ENCODE measurements at places on chromosomes 6 and 20.

DNA sequence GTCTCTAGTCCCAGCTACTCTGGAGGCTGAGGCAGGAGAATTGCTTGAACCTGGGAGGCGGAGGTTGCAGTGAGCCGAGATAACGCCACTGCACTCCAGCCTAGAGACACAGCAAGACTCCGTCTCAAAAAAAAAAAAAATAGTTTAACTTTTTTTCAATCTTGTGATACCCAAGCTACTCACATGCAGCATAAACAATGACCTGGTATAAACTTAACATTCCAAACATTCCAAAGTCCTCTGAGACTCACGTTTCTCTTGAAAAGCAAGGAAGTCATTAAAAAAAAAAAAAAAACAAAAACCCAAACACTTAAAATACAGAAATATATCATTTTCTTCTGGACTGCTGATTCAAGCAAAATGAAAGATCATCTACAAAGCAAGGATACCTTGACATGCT lies 14.3 kb downstream of the CRNKL1 start:
- no peak for DNase-seq

GRCh38 chr6:169035385-169036240 lies 218.0 kb downstream of the THBS2 start:
- DNase-seq, result no peak

GRCh38 chr6:63910863-63911551 lies 275.4 kb downstream of the PHF3 start:
- no peak for DNase-seq

DNA sequence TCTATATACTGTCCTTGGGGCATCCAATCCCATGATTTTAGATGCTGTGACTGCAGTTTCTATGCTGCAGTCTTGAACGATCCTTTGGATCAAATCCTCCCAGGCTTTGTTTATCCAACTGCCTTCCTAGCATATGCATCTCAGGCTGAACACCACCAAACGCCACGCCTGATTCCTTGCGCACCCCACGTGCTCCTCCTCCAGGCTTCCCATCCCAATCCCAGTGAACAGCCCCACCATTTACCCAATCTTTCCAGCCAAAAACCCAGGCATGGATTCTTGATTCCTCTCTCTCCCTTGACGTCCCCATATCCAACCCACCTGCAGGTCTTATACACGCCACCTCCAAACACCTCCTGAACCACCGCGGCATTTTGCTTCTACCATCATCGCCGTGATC lies 7.8 kb downstream of the PDE10A start:
- no peak for DNase-seq

DNA sequence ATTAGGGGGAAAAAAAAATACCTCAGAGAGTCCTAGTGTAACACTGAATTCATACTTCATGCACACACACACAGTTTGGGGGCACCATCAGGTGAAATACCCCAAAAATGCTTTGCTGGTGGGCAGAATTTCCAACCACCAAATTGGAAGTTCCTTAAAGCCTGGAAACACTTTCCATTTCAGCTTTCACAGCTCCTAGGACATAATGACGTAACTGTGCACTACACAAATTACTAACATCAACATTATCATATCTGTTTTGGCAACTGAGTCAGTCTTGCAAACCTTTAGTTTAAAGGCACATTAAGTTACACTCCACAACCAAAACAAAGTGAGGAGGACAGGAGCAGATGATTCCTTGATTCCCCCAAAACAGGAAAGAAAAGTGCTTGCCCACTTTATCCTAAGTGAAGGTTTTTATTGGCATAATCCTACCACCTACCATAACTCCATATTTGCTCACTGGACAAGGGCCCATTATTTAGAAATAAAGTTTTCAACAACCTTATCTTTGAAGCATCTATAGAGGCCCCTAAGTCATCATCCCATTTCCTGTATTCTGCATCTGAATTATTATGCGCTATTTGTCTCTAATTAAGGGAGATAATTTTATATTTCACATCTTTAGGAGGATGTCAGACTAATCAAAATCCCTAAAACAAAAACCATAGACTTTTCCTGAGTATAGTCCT lies 3.4 kb downstream of the MBOAT1 start:
- DNase-seq, result no peak

GRCh38 chr6:87661016-87661415 lies 41.0 kb downstream of the AKIRIN2 start:
- no peak for DNase-seq

GRCh38 chr6:35725721-35726438 lies 11.0 kb upstream of the ARMC12 start:
- no peak for DNase-seq

DNA sequence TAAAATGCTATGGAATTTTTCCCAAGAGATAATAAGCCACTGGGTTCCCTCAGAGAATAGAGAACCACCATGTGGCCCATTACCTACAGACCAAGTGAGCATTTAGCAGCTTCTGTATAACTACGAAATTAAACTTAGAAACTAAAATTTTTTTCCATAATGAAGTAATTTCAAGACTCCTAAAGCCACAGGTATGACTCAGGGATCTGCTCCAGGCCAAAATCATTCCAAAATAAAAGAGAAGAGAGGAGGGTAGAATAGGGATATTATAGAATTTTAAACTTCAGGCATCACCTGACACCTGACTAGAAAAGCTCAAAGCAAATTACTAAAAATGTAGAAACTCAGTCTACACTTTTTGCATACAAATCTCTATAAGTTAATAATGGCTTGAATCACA lies 108.9 kb upstream of the DST start:
- no peak for DNase-seq

Data from stimulated activated CD4-positive, alpha-beta T cell treated with anti-CD3 and anti-CD28 coated beads, Interleukin-1b, Interleukin-23, amount 100 ng/mL, for 1 hour (primary cell).